D721Med (cell line): ENCODE measurements at places on chromosomes 6 and 20.

DNA sequence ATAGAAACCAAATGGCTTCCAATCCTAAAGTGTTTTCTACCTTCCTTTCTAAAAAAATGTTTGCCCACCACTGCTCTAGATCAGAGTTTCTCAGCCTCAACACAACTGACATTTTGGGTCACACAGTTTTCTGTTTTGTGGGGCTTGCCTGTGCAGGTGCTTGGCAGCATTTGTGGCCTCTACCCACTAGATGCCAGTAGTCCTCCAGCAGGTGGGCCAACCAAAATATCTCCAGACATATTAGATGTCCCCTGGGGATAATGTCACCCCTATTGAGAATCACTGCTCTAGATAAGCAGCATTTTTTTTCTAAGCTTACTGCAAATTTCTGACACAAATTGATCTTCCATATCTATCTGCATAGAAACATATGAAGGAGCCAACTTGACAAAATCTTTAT, 26.3 kb upstream of the EPM2A start:
- DNase-seq = no peak

DNA sequence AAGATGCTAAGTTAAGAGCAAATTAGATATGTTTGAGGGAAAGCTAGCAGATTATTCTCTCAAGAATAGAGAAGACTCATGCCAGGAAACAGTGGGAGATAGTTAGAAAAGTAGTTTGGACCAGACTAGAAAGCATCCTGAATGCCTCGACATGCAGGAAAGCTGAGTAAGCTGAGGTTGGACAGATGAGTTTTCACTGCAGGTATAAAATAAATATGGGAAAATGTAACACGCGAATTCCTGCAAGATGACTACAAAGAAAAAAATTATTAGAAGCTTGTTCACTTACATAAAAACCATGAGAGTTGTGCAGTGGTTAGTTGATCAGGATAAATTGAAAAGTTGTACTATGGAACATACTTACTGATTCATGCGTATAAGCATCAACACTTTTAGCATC, 484.2 kb upstream of the MANEA start:
- no peak for DNase-seq

DNA sequence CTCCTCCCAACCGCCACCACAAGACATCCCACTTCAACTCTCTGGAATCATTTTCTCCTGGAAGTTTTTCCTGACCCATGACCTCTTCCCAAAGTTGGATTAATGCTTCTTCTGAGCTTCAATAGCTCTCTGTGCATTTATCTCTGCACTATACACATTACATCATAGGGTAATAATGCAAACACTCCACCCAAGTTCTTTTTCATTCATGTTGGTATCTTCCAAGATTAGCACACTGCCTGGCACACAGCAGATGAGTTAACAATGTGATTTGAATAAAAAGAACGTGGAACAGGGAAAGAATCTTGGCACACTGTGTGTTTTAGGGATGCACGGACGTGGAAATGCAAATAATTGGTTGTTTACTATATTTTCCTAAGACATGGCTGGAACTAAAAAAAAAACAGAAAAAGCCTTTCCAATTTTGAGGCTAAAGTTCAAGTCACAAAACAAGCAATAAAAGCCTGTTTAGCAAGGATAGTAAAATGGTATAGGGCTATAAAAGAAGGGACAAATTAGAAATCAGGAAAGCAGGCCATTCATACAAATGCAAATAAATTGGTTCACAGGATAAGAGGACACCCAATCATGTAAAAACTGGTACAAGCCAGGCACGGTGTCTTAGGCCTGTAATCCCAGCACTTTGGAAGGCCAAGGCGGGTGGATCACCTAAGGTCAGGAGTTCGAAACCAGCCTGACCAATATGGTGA, 1.6 kb upstream of the FAM135A start:
- DNase-seq = no peak

- no peak for DNase-seq
Observed at GRCh38 chr6:21742238-21742660, 148.7 kb downstream of the SOX4 start.

GRCh38 chr6:40754461-40755045, 167.4 kb upstream of the LRFN2 start:
- no peak for DNase-seq

DNA sequence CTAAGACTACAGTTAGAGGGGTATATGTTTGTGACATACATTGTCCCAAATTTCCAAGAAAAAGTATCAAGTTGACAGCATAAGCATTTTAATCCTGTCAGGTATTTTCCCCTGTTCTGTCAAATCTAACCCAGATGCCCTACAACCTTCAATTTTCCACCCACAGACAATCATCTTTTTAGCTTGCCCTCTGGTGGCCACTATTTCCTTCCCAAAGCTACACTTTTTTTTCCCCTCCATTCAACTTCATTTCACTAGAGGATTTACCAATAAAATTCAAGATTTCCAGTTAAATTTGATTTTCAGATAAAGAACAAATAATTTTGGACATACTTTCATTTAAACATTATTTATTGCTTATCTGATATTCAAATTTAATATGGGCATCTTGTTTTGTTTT, 286.6 kb downstream of the TENT5A start:
- no peak for DNase-seq

DNA sequence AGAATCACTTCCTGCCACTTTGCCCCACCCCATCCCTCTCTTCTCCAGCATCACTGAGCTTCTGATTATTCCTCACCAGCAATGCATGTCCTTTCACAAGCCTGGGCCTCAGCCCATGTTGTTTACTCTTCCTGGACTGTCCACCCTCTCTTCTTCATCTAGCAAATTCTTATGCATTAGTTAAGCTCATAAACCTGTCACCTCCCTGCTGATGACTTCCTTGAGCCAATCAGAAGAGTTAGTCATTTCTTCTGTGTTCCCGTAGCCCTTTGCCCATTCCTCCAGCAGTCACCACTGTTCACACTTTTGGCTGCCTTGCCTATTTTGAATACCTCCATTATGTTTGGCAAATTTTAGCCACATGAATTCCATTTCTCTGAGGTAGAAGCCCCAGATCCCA, 4.1 kb upstream of the CRYBG1 start:
- no peak for DNase-seq

DNA sequence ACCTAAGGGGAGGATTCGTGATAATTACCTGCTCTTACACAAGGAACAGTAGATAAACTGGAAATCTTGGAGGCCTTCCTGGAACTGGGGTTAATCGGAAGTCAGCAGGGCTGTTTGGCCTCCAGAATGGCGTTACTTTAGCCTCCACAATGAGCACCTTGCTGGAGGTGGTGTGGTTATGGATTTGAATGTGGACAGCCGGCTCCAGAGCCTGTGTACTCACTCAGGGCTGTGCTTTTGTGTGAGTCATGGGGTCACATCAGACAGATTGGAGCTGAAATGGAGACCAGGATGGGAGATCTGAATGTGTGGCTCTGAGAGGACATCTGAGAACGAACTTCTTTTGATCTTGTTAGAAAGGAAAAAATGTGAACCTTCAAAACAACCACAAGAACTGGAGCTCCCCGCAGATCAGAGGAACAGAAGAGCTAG, 30.4 kb downstream of the IGF2R start:
- no peak for DNase-seq

DNA sequence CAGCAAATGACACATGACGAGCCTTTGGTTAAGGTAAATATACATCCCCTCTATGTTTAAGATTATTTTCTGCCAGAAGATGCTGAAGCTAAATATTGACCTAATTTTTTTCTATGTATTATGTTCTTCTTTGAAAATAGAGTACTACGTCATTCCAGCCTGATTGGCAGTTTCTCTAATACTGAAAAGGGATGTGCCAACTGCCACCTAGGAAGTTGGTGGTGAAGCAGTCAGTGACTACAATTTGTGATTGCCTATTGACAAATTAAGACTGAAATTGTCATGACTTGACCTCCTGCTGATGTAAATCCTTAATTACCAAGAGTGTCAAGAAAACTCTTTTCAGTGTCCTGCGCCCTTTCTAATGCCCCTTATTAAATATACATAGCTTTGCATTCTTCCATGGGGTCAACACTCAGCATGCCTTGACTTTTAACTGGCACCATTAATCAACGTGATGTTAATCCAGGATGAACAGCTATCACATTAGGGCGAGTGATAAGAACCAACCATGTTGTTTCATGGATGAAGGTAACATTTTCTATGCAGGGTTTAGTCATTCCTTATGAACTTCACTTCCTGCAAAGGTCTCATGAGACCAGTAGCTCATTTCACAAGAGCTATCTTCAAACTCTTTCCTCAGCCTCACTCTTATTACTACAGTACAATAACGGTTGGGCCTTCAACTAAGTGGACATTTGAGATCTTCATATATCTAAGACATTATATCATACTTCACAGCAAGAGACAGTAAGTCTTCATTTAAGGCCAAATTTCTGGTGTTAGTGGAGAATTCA, 22.5 kb upstream of the SGK1 start:
- no peak for DNase-seq

DNA sequence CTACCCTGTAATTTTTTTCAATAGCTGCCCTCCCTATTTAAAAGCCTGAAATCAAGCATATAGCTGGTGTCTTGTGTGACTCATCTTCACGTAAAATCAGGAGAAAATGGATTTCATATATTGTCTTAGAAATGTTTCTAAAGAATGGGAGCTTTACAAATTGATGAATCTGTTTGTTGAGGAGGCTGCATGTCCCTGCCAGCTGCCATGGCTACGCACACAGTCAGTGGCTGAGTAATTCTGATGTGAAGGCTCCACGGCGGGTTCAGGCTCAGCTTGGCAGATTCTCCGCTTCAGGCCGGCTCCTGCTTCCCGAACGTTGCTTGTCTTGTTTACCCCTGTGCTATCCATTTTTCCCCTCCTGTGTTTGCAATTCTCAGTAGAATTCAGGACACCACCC, 82.8 kb downstream of the CCDC170 start:
- DNase-seq = no peak

DNA sequence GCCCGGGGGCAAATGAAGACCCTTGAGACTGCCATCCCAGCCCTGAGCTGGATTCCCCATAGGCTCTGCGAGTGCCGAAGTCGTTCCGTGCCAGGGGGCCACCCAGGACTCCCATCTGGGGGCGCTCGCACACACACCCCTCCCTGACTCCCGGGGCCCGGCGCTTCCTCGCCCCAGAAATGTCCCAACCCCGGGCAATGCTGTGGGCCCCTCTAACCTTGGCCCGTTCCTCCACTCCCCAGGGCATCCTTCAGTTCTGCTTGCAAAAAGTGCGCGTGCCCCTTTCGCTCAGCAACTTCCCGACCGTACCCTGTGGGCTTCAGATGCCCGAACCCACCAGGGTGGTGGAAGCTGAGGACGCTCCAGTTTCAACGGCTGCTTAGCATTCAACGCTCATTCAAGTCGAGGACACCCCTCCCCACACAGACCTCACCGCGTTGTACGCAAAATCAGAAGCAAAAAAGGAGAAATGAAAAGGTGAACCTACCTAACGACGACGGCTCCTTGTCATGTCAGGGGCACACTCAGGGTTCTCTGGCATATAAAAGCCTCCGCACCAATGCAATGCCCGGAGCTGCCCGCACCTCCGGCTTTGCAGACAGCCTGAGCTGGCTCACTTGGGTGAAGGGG, 25.3 kb downstream of the RIPOR2 start:
- DNase-seq = no peak

- no peak for DNase-seq
Observed at GRCh38 chr20:63658749-63659187, 656 bp downstream of the RTEL1 start.

GRCh38 chr6:157187182-157188083, 135.9 kb downstream of the TMEM242 start:
- DNase-seq = no peak

DNA sequence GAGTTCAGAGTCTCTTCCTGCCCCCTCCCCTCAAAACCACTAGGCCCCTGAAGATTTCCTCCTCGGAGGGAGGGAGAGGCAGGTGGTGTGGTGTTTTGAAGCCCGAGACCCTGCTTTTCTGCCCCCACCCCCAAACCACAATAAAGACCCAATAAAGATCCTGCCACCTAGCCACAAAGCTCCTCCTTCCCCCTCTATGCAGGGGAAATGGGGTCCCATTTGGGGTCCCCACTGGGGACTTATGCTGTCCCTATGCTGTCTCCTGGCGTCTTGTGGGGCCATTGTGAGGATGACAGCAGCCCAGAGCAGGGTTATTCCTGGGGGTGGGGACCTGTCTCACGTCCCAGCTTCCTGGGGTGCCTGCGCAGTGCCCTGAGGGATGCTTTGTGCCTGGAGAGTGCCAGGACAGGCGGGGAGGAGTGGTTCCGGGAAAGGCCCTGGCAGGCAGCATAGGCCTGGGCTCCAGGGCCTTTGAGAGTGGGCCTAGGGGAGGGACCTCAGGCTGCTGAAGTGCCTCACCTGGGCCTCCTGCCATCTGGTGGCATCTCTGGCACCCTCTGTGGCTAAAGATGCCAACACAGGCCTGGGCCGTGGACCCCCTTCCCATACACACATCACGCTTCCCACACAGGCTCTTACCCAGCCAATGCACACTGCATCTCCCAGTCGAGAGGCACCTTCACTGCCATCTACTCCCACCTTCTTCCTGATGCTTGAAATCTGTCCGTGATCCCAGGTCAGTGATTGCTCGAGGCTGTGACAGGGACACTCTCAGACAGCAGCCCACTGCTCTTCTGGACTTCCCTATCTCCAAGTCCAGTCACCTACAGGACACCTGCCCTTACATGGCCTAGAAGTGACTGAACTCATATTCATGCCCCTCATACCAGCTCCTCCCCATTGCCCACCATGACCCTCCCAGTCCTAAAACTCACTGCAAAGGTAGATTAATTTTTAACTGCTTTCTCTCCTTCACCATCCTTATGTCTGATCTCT, 7.9 kb upstream of the ARMC12 start:
- DNase-seq = no peak

GRCh38 chr6:76026101-76026500, 46.4 kb downstream of the IMPG1 start:
- no peak for DNase-seq

DNA sequence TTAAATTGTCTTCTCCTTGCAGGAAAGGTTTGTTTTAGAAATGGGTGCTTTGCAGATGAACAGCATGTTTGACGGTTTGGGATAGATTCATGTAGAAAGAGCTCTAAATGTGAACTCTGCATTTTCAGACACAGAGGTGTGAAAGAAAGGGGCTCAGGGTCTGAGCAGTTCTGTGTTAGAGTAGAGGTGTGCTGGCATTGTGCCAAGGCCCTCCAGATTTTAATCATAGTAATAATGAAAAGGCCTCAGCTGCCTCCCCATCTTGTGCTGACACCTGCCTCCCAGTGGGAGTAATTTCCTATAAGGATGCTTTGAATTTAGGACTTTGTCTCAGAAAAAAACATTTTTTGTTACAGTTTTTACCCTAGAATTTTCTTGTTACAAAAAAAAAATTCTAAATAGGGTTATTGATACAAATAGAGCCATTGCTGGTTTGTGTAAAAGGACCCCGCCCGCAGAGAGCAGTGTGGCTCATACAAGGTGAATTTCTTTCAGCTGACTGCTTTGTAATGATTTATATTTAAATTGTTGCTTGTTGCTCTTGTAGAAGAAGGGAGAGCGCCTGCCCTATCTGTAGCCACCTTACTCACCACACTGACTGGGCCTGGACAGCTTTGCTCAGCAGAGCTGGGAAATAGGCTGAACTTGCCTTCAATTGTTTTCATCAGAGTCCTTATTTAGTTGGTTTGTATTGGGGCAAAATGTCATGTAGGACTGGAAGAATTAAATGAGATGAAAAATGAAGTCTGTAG, 294.5 kb downstream of the ZFAND3 start:
- DNase-seq = no peak
